IMR-90 (cell line): ENCODE measurements at places on chromosomes 3 and 15. TPM values are rescaled to one million over a fixed set of nuclear protein-coding genes. Genes with fewer than 3 reads are reported as not detected.

DNA sequence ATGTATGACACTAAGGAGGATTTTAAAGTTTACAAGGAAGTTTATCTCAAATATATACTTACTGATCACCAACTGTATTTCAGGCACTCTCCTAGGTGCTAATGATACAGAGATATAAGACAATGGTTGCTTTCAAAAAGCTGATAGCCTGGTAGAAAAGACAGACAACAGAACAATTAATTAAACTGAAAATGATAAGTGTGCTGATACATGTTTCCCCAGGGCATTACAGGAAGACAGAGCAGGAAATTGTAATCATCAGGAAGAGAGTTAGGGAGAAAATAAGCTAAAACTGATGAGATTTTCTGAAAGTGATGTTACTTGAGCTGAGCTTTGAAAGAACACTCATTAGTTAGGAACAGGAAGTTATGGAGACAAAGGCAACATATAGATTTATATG is 229.7 kb downstream of the RSRC1 start:
- no peaks in the 10 kb centered on the region for H3K4me1 ChIP-seq
- H3K4me3 ChIP-seq, result no peak overlapping the region
- H3K27me3 ChIP-seq, result no peaks in the 10 kb centered on the region
- DNase-seq, result no peak
- H3K27ac ChIP-seq, result no peak overlapping the region

- H3K4me3 ChIP-seq, result no peak overlapping the region
- no peak for DNase-seq
- no peak overlapping the region for H3K27ac ChIP-seq
- no peaks in the 10 kb centered on the region for H3K36me3 ChIP-seq
- no peaks in the 10 kb centered on the region for H3K27me3 ChIP-seq
Measured at GRCh38 chr15:29849716-29850115, 27.4 kb upstream of the TJP1 start.

DNA sequence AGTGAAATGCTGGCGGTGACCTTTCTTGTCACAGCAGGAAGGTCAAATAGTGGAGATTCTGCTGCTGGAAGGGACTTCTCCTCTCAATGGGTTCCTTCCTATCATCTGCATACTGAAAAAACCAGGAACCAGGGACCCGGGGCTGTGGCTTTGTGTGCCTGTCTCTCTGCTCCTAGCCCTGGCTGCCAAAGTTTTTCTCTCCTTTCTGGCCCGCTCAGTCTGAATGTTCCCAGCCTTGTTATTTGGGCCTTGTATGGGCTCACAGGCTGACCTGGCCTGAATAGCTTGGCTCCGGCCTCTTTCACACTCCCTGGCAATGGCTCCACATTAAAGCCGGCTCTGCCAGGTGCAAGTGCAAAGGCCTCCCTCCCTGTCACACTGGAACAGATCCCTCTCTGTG is 94.7 kb downstream of the LRIG1 start:
- peaks cover 22% of the 10 kb centered on the region for H3K4me1 ChIP-seq
- no peaks in the 10 kb centered on the region for H3K27me3 ChIP-seq
- no peak overlapping the region for H3K27ac ChIP-seq

DNA sequence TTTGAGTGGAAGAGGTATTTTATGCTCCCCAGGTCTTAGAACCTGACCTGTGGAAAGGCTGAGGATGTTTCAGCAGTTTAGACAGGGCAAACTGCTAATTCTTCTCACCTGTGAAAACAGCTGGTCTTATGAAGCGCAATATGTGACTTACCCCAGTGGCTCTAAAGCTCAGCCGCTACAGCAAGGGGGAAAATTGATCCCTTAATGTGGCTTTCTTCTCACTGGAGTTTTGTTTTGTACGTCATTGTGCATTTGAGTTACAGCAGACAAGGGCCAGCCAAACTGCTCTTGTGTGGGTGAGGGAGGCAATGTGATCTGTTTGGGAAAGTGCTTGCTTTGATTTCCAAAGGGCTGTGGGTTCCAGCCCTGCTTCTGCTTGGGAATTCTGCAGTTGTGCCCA is 293.4 kb upstream of the LRRFIP2 start:
- no peak overlapping the region for H3K4me3 ChIP-seq
- H3K27ac ChIP-seq, result no peak overlapping the region
- no peaks in the 10 kb centered on the region for H3K36me3 ChIP-seq
- peaks cover 18% of the 10 kb centered on the region for H3K27me3 ChIP-seq
- H3K4me1 ChIP-seq, result no peaks in the 10 kb centered on the region

DNA sequence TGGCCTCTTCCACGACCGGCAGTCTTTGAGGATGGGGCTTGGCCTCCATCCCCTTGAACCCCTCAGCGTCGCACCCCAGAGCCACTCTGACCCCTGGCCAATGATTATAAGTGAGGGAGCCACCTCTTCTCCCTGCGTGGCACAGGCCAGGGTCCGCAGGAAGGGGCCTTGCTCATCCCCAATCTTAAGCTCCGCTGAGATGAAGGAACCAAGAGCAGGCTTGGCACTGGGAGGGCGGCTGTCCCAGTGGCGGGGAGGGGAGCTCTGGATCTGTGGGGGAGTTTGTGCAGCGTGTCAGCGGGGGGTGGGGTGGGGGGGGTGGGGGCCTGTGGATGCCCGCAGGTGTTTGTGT is 13.8 kb upstream of the ADPGK start:
- no peaks in the 10 kb centered on the region for H3K36me3 ChIP-seq
- H3K27me3 ChIP-seq, result no peaks in the 10 kb centered on the region; the same call in 1 of the 2 replicates
- no peak for DNase-seq
- peak overlapping the region; percentile 53 for H3K4me3 ChIP-seq
- no peak overlapping the region for H3K27ac ChIP-seq
- peaks cover 13% of the 10 kb centered on the region for H3K4me1 ChIP-seq

- DNase-seq, result peak; percentile 88
- H3K36me3 ChIP-seq, result peaks cover 6% of the 10 kb centered on the region
- H3K27me3 ChIP-seq, result no peaks in the 10 kb centered on the region
Measured at GRCh38 chr3:98593046-98593936, at the start of gene CPOX. TSS of gene CPOX (minus strand) at chr3:98593611. CDS start at chr3:98593504, 107 bp downstream.

GRCh38 chr3:196975349-196975748 is 6.7 kb upstream of the PIGZ start:
- H3K4me1 ChIP-seq, result no peaks in the 10 kb centered on the region
- H3K27me3 ChIP-seq, result peaks cover 5% of the 10 kb centered on the region; the same call in 1 of the 2 replicates
- no peaks in the 10 kb centered on the region for H3K36me3 ChIP-seq
- H3K4me3 ChIP-seq, result no peak overlapping the region
- no peak for DNase-seq
- H3K27ac ChIP-seq, result no peak overlapping the region

GRCh38 chr3:187188931-187189330 is 8.4 kb upstream of the RTP1 start:
- H3K27me3 ChIP-seq, result no peaks in the 10 kb centered on the region
- no peaks in the 10 kb centered on the region for H3K36me3 ChIP-seq
- peak; percentile 49 for DNase-seq
- H3K27ac ChIP-seq, result peak overlapping the region; percentile 35; the same call in 1 of the 2 replicates

GRCh38 chr15:52728899-52729298 is 49.7 kb upstream of the ATOSA start:
- DNase-seq, result peak; percentile 42
- no peaks in the 10 kb centered on the region for H3K4me1 ChIP-seq
- H3K36me3 ChIP-seq, result no peaks in the 10 kb centered on the region
- no peak overlapping the region for H3K27ac ChIP-seq
- peaks cover 2% of the 10 kb centered on the region; the same call in 1 of the 2 replicates for H3K27me3 ChIP-seq
- no peak overlapping the region for H3K4me3 ChIP-seq

GRCh38 chr3:63912768-63913588 is 795 bp upstream of the SCAANT1 start:
- peaks cover 8% of the 10 kb centered on the region for H3K4me1 ChIP-seq
- peak overlapping the region; percentile 89 for H3K27ac ChIP-seq
- peak overlapping the region; percentile 98 for H3K4me3 ChIP-seq
- no peaks in the 10 kb centered on the region for H3K27me3 ChIP-seq

DNA sequence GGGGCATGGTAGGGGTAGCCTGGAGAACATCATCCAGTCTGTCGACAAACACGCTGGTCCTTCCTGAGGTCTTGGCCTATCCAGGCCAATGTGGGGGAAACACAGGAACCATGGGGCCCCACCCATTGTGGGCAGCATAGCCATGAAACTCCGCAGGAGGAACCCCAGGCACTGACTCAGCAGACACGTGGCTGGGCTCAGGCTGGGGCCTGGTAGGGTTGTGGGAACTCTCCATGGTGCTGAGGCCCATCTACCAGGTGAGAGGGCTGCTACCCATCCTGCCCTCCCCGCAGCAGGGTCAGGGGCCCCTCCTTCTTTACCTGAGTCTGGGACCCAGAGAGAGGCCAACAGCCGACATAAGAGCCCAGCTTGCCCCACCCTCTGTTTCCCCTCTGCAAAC is 22.6 kb upstream of the CACNA2D2 start:
- H3K27me3 ChIP-seq, result peaks cover 67% of the 10 kb centered on the region
- peak; percentile 30 for DNase-seq
- H3K36me3 ChIP-seq, result no peaks in the 10 kb centered on the region
- H3K4me1 ChIP-seq, result no peaks in the 10 kb centered on the region
- no peak overlapping the region for H3K27ac ChIP-seq

- peak; percentile 93 for DNase-seq
- no peak overlapping the region for H3K4me3 ChIP-seq
- peaks cover 11% of the 10 kb centered on the region for H3K4me1 ChIP-seq
- H3K27ac ChIP-seq, result peak overlapping the region; percentile 72; the same call in 1 of the 2 replicates
Measured at GRCh38 chr3:147943265-147943945, 534.2 kb downstream of the ZIC1 start.

DNA sequence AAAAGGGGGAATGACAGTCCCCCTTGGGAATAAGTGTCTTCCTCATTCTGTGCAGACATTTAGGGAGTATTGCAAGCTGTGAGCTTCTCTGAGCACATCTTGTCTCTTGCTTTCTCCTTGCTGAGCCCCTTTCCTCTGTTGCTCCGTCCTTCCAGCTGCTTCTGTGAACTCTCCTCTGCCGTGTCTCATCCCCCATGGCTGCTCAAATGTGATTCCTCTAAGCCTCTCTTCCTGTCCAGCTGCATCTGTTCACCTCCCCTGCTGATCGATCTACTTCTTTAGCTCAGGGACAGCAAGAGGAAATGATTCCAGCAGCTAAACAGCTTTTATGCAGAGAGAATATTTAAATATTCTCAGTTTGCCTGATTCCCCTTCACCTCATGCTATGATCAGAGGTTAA is 328.0 kb upstream of the DNAJC19 start:
- no peak overlapping the region for H3K27ac ChIP-seq
- no peak overlapping the region for H3K4me3 ChIP-seq
- DNase-seq, result no peak
- no peaks in the 10 kb centered on the region for H3K27me3 ChIP-seq

DNA sequence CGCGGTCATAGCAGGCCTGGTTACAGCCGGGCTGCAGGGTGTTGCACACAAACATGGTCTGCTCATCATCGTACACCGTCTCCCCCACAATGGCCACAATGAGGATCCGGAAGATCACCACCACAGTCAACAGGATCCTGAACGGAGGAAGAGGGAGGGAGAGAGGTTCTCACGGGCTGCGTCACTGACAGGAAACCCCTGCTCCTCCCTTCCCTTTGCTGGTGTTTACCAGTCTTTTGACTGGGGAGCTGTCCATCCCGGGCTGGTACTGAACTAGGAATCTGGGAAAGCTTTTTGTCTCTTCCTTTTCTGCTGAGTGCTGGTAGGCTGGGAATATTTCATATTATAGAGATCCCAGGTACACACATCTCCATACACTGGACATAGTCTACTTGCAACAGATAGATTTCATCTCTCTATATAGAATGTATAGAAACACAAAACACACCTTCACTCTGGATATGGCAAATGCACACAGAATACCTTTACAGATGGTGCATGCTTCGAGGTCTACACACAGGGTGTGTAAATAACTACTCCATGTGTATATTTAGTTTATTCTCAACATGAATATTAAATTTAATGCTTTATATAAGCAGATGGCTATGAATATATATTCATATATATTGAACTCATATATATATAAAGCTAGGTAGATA is 1.4 kb downstream of the GJD2 start:
- H3K27ac ChIP-seq, result no peak overlapping the region
- H3K36me3 ChIP-seq, result no peaks in the 10 kb centered on the region
- no peak overlapping the region for H3K4me3 ChIP-seq
- peaks cover 2% of the 10 kb centered on the region; the same call in 1 of the 2 replicates for H3K4me1 ChIP-seq
- DNase-seq, result peak; percentile 71

- no peak overlapping the region for H3K4me3 ChIP-seq
- DNase-seq, result no peak
- no peaks in the 10 kb centered on the region for H3K27me3 ChIP-seq
- no peaks in the 10 kb centered on the region for H3K36me3 ChIP-seq
- no peak overlapping the region for H3K27ac ChIP-seq
Measured at GRCh38 chr15:26806151-26806550, 33.3 kb upstream of the GABRB3 start.

- peak; percentile 86 for DNase-seq
- no peaks in the 10 kb centered on the region for H3K27me3 ChIP-seq
- H3K4me1 ChIP-seq, result peaks cover 2% of the 10 kb centered on the region
- no peaks in the 10 kb centered on the region for H3K36me3 ChIP-seq
Measured at GRCh38 chr3:150180334-150180733, 209.6 kb upstream of the PFN2 start.

DNA sequence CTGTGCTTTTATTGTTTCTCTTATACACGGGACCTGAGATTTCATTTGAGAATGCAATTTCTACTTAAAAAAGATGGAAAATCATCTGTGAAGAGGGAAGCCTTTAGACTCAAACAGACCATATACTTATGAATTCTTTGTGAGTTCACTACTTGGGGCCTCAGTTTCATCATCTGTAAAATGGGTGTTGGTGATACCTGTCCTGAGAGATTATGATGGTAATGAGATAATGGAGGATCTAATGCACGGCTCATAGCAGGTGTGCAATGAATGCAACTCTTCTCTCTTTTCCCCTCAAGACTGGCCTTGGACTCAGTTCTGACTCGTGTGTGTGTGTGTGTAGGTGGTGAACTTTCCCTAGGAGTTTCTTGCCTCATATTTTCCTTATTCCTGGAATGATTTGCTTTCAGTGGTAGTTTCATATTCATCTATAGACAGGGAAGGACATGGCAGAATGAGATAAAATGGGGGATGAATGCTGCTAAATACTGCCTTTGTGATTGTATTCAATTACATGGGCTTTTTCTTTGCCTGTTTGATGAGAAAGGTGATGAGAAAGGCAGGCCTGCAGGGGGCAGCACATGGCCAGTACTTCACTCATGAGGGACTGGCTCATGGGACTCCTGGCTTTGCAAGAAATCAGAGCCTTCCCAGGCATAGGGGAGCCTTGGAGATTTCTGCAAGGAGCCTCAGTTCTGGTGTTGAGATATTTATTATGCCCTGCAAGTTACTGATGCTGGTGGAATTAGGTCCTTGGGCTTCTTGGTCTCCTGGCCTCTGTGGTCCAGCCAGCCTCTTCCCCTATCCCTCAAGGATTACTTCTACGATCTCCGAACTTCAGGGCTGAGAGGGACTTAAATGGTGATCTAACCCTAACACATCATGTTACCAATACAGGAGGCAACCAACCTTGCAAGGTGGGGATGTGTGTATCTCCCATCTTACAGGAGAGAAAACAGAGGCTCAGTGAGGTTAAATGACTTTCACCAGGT is 70.7 kb downstream of the RPLP1 start:
- no peaks in the 10 kb centered on the region for H3K4me1 ChIP-seq
- H3K36me3 ChIP-seq, result no peaks in the 10 kb centered on the region
- peaks cover 25% of the 10 kb centered on the region for H3K27me3 ChIP-seq
- no peak overlapping the region for H3K4me3 ChIP-seq
- H3K27ac ChIP-seq, result no peak overlapping the region
- DNase-seq, result peak; percentile 72

GRCh38 chr3:150377601-150378300 is 30.3 kb upstream of the TSC22D2 start:
- DNase-seq, result peak; percentile 10
- H3K36me3 ChIP-seq, result no peaks in the 10 kb centered on the region
- H3K4me3 ChIP-seq, result no peak overlapping the region
- peaks cover 7% of the 10 kb centered on the region for H3K4me1 ChIP-seq
- no peak overlapping the region for H3K27ac ChIP-seq

GRCh38 chr3:107132674-107133073 is 244.6 kb upstream of the CCDC54 start:
- no peaks in the 10 kb centered on the region; the same call in 1 of the 2 replicates for H3K27me3 ChIP-seq
- H3K4me3 ChIP-seq, result no peak overlapping the region
- no peak overlapping the region for H3K27ac ChIP-seq

The TM4SF1 gene
- polyA plus RNA-seq, result 302 and 364 TPM in 2 replicates

The CEMIP gene
- 66.9 and 78.0 TPM in 2 replicates for polyA plus RNA-seq

The CKMT1B gene
- polyA plus RNA-seq, result 0.07 TPM in 1 of 2 replicates, not detected in the other

The RETNLB gene
- not detected in 2 replicates for polyA plus RNA-seq

The RFC4 gene
- polyA plus RNA-seq, result 21.2 and 27.9 TPM in 2 replicates
